ENCODE measurements at places on chromosomes 16 and 17. TPM values are rescaled to one million over a fixed set of nuclear protein-coding genes. Genes with fewer than 3 reads are reported as not detected.

Gene KRTAP9-8
- total RNA-seq, result not detected

GRCh38 chr17:15119968-15120367 lies 145.2 kb downstream of the PMP22 start:
- no peaks in the 10 kb centered on the region for H3K4me1 ChIP-seq
- no peak for DNase-seq
- no peaks in the 10 kb centered on the region for H3K36me3 ChIP-seq

Gene NLGN2
- 2.2 TPM for total RNA-seq

GRCh38 chr17:50423553-50424159 lies 2.4 kb upstream of the ACSF2 start:
- peak overlapping the region; percentile 92 for H3K27ac ChIP-seq
- H3K27me3 ChIP-seq, result no peaks in the 10 kb centered on the region
- DNase-seq, result peak; percentile 69
- peaks cover 61% of the 10 kb centered on the region for H3K4me1 ChIP-seq
- no peak overlapping the region for H3K4me3 ChIP-seq

DNA sequence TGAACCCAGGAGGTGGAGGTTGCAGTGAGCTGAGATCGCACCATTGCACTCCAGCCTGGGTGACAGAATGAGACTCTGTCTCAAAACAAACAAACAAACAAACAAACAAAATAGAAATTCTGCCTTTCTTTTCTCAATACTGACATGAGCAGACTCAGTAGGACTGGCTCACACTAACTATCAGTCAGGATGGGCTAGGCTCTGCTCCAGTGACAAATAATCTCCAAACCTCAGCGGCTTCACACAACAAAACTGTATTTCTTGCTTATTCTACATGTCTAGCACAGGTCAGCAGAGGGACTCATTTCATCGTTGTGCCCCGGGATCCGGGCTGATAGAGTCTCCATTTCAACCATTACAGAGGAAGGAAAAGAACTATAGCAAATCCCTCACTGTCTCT lies 26.5 kb upstream of the N4BP1 start:
- no peak overlapping the region for H3K27ac ChIP-seq
- H3K36me3 ChIP-seq, result no peaks in the 10 kb centered on the region
- DNase-seq, result no peak
- H3K4me1 ChIP-seq, result no peaks in the 10 kb centered on the region
- H3K4me3 ChIP-seq, result no peak overlapping the region

GRCh38 chr16:6483469-6484033 lies 849.1 kb upstream of the RBFOX1 start:
- no peaks in the 10 kb centered on the region for H3K36me3 ChIP-seq
- H3K4me1 ChIP-seq, result no peaks in the 10 kb centered on the region
- no peaks in the 10 kb centered on the region for H3K27me3 ChIP-seq
- no peak overlapping the region for H3K4me3 ChIP-seq
- no peak overlapping the region for H3K27ac ChIP-seq

- no peaks in the 10 kb centered on the region for H3K36me3 ChIP-seq
- H3K27ac ChIP-seq, result peak overlapping the region; percentile 74
- H3K4me3 ChIP-seq, result no peak overlapping the region
- peak; percentile 94 for DNase-seq
- H3K27me3 ChIP-seq, result no peaks in the 10 kb centered on the region
- H3K4me1 ChIP-seq, result peaks cover 4% of the 10 kb centered on the region
These were observed 9.6 kb downstream of the MT1X start for GRCh38 chr16:56691885-56692284.

- H3K4me3 ChIP-seq, result no peak overlapping the region
- DNase-seq, result peak; percentile 43
- no peaks in the 10 kb centered on the region for H3K27me3 ChIP-seq
- H3K36me3 ChIP-seq, result no peaks in the 10 kb centered on the region
- H3K4me1 ChIP-seq, result no peaks in the 10 kb centered on the region
These were observed 231.2 kb downstream of the PRKCA start for GRCh38 chr17:66533572-66533971.

- DNase-seq, result no peak
- H3K27me3 ChIP-seq, result no peaks in the 10 kb centered on the region
- H3K4me1 ChIP-seq, result peaks cover 11% of the 10 kb centered on the region
- H3K4me3 ChIP-seq, result no peak overlapping the region
- H3K36me3 ChIP-seq, result no peaks in the 10 kb centered on the region
These were observed 28.5 kb downstream of the SYCE1L start for GRCh38 chr16:77227745-77228144.

- H3K36me3 ChIP-seq, result no peaks in the 10 kb centered on the region
- no peak overlapping the region for H3K4me3 ChIP-seq
- H3K27me3 ChIP-seq, result no peaks in the 10 kb centered on the region
- H3K4me1 ChIP-seq, result no peaks in the 10 kb centered on the region
- DNase-seq, result no peak
These were observed 26.1 kb downstream of the RCVRN start for GRCh38 chr17:9878786-9879525.

Gene INCA1
- total RNA-seq, result 1.0 TPM

DNA sequence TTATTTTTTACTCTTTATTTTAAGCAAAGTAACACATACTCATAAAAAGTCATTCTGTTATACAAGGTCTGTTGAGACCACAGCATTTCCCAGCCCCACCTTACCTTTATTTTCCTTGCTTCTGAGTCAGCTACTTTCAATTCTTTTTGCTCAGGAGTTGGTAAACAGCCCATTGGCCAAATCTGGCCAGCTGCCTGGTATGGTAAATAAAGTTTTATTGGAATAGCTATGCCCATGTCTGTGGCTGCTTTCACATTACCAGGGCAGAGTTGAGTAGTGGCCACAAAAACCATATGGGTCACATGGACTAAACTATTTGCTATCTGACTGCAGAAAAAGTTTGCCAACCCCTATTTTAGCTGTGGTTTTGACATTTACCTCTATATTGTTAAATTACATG lies 3.4 kb upstream of the NSRP1 start:
- H3K4me1 ChIP-seq, result peaks cover 9% of the 10 kb centered on the region
- H3K36me3 ChIP-seq, result no peaks in the 10 kb centered on the region
- H3K4me3 ChIP-seq, result no peak overlapping the region

Gene OR3A3
- total RNA-seq, result not detected

DNA sequence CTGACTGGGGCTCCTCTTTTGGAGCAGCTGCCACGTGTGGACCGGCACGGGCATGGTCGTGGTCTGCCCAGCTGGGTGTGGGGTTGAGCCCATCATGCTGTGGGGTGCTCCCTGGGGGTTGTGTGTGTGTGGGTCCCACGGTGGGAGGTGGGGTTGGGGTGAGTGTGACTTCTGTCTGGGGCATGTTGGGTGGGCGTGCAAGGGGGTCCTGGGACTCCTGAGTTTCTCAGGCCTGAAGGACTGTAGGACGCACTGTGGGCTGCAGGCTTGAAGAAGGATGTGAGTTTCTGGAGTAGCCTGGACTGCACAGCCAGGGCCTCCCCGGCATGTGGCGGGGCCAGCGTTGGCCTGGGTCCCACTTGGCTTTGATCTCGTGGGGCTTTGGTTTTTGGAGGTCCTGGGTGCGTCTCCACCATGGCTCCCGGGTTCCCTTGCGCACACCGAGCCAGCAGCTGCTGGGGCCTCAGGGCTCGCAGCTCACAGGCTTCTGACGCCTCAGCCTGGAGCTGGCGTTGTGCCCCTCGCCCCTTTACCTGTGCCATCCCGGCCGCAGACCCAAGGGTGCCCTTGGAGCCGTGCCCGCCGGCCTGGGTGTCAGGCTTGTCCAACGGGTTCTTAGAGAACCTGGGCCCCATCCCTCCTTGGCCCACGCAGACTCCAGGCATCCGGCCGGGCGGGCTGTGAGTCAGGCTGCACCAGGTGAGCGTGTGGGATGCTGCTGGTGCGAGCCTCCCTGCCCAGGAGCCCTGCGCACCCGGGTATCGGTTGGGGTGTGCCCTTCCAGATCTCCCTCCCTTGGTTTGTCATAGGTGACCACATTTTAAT lies 34.4 kb upstream of the ZNF750 start:
- peak overlapping the region; percentile 88 for H3K27ac ChIP-seq
- no peaks in the 10 kb centered on the region for H3K27me3 ChIP-seq
- peaks cover 4% of the 10 kb centered on the region for H3K36me3 ChIP-seq
- H3K4me1 ChIP-seq, result peaks cover 77% of the 10 kb centered on the region
- H3K4me3 ChIP-seq, result no peak overlapping the region

- H3K4me1 ChIP-seq, result peaks cover 15% of the 10 kb centered on the region
- no peak overlapping the region for H3K4me3 ChIP-seq
- H3K27ac ChIP-seq, result peak overlapping the region; percentile 52
- no peaks in the 10 kb centered on the region for H3K27me3 ChIP-seq
These were observed 57.9 kb upstream of the KCNJ16 start for GRCh38 chr17:70017112-70017511.

DNA sequence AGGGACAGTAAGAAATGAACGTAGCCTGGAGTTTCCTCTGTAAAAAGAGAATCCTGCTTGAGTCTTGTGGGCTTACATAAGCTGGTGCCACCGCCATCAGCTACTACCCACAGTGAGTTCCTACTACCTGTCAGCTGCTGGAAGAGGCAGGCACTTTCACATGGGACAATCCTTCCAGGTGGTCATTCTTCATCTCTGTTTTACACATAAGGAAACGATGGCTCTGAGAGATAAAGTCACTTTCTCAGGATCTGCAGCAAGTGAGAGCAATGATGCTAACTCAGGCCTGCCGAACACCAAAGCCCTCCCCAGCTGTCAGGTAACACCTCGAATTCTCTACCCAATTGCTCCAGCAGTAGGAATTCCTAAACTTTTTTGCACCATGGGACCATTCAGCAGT lies 26.6 kb downstream of the PIK3R5 start:
- no peak overlapping the region for H3K27ac ChIP-seq
- no peak overlapping the region for H3K4me3 ChIP-seq
- no peaks in the 10 kb centered on the region for H3K36me3 ChIP-seq
- no peaks in the 10 kb centered on the region for H3K4me1 ChIP-seq
- no peak for DNase-seq
- H3K27me3 ChIP-seq, result no peaks in the 10 kb centered on the region

- H3K36me3 ChIP-seq, result peaks cover 6% of the 10 kb centered on the region
- no peak overlapping the region for H3K4me3 ChIP-seq
- no peaks in the 10 kb centered on the region for H3K4me1 ChIP-seq
These were observed 66.6 kb upstream of the RPH3AL start for GRCh38 chr17:419073-419735.

DNA sequence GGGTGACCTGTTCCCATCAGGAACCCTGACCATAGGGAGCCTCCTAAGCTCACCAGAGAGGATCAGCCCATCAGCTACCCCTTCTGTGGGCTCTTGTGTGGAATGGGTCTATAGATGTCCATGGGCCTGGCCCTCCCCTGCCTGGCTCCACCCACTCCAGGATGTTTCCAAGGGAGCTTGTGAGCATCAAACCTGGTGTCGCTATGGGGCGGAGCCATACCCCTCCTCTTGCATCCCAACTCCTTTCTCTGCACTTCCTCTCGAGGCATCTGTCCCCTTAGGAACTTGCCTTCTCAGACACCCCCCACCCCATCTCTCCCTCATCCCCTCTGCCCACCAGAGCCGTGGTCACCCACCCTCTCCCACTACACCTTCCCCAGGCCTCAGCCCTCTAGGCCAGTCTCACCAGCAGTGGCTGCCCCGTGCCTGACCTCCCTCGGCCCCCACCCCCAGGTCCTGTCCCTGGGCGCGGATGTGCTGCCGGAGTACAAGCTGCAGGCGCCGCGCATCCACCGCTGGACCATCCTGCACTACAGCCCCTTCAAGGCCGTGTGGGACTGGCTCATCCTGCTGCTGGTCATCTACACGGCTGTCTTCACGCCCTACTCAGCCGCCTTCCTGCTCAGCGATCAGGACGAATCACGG lies 10.4 kb downstream of the KCNH6 start:
- H3K36me3 ChIP-seq, result no peaks in the 10 kb centered on the region

- peaks cover 41% of the 10 kb centered on the region for H3K4me1 ChIP-seq
- H3K27me3 ChIP-seq, result no peaks in the 10 kb centered on the region
- DNase-seq, result peak; percentile 33
- no peaks in the 10 kb centered on the region for H3K36me3 ChIP-seq
These were observed 1.2 kb upstream of the HEXIM1 start for GRCh38 chr17:45146890-45147580.

GRCh38 chr17:40259505-40259904 lies 28.2 kb upstream of the CDC6 start:
- H3K4me1 ChIP-seq, result peaks cover 8% of the 10 kb centered on the region
- no peak overlapping the region for H3K27ac ChIP-seq
- H3K27me3 ChIP-seq, result no peaks in the 10 kb centered on the region

DNA sequence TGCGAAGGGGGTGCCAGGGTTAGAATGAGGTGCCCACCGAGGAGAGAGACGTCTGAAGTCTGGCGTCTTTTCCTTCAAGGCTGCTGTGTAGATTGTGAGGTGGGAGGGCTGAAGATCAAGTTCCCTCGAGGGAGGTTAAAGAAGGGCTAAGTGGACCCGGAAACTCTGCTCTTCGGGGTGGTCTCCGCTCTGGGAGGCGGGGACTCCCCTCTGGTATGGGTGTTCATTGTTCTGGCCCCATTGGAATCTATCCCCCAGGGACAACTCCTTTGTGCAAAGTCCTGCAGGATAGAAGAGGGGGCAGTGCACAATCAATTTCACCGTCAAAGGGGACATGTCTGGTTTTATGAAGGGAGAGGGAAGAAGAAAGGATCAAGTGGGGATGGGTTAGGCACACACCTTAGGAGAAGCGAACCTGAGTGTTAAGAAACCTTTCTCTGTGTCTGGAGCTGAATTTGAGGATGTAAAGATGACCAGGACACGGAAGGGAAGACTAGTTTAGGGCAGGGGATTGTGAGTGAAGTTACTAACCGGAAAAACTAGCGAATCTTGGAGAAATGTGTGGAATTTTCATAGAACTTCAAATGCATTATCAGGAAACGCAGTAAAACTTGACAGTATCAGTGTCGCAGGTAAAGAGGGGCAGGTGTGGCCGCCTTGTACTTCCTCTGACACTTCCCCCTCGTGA lies 809 bp upstream of the RAB34 start:
- no peak overlapping the region for H3K4me3 ChIP-seq
- H3K36me3 ChIP-seq, result peaks cover 37% of the 10 kb centered on the region
- H3K27me3 ChIP-seq, result no peaks in the 10 kb centered on the region
- DNase-seq, result no peak
- peak overlapping the region; percentile 89 for H3K27ac ChIP-seq
- H3K4me1 ChIP-seq, result peaks cover 43% of the 10 kb centered on the region

Gene SEZ6L2
- total RNA-seq, result 1.5 TPM

DNA sequence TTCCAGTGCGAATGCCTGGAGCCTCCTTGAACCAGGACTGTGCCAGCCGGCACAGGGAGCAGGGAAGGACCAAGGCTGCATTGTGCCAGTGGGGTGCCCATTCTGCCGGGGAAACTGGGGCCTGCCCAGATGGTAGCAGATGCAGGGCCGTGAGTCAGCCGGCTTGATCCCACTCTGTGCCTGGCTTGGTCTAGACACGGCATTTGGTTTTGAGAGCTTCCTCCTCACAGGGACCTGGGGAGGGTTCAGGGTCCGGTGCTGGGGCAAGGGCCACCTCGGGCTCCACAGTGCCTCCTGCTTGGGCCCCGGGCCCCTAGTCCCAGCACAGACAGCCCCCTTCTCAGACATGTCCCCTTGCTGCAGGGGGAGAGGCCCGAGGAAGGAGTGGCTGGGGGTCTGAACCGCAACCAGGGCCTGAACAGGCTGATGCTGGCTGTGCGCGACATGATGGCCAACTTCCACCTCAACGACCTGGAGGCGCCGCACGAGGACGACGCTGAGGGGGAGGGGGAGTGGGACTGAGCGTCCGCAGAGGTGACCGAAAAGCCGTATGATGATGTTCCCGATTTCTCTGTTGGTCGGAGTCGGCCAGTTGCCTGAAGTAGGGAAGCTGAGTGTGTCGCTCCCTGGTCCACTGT lies 7.8 kb upstream of the MC1R start:
- H3K27me3 ChIP-seq, result no peaks in the 10 kb centered on the region
- no peak for DNase-seq
- no peak overlapping the region for H3K4me3 ChIP-seq
- H3K27ac ChIP-seq, result no peak overlapping the region
- H3K4me1 ChIP-seq, result no peaks in the 10 kb centered on the region

- H3K4me3 ChIP-seq, result no peak overlapping the region
- no peaks in the 10 kb centered on the region for H3K36me3 ChIP-seq
- H3K27ac ChIP-seq, result no peak overlapping the region
These were observed 126.1 kb downstream of the PITPNC1 start for GRCh38 chr17:67503184-67503583.
